GM13977 (cell line): ENCODE measurements at places on chromosomes 16 and 17.
A peak's percentile ranks its signal among the peaks of the same experiment; 100 is the strongest.

DNA sequence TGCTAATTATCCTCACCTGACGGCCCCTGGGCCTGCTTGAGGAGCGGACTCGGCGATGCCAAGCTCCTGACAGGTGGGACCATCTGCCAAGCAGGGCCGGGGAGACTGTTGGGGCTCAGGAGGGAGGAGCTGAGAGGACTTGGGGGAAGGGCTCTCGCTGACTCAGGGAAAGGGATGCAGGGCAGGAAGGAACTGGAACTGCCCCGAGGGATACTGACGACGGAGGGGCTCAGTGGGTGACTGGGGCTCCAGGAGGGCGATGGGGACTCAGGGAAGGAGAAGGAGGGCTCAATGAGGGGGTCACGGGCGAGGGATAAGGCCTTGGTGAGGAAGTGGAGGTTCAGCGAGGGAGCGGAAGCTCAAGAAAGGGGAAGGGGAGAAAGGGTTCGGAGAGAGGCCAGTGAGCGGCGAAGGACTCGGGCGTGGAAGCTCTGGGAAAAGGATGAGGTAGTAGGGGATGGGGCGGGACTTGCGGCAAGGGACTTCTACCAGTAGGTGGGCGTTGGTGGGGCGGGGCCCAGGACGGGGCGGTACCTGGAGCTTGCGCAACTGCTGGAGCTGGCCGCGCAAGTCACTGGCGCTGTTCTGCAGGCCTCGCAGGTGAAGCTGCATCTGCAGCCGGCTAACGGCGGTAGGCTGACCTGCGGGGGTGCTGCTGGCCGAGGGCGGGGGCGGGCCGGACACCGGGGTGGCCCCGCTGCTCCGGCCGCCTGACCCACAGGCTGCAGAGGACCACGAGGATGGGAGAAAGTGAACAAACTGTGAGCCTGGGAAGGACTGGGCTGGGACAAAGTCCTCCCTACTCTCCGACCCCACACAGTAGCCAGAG, 46.5 kb downstream of the SRCIN1 start:
- peak; percentile 96 for DNase-seq

GRCh38 chr16:27123795-27124409, 57.2 kb downstream of the C16orf82 start:
- no peak for DNase-seq

DNA sequence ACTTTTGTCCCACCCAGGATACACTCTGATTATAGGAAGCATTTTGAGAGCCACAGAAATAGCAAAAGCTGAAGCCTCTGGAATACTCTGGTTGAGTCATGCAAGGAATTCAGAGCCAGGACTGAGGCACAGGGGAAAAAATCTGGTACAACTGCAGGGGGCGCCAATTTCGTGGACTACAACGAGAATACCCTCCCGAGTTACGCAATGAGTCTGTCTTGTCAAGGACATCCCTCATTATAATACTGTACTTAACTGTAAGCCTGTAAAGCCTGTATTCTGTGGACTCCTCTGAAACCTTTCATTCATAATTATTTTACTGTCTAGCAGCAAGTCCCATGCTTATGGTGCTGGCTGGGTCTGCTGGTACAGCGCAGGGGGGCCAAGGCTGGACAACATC, 7.8 kb downstream of the HOXB1 start:
- DNase-seq = no peak

DNA sequence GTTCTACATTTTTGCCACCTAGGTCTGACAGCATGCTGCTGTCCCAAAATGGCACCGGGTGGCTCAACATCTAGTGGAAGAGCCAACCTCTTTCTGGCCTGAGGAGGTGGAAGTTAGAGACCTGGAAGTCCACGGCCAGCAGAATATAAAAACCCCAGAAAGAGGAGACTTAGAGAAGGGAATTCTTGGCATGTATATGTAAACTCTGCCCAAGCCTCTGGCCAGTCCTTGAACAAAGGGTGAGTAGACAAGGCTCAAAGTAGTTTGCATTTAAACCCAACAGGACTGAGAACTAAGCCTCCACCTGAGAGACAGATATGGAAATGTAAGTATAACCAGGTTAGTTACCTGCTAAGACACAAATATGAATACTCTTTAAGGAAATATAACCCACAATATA, 210.3 kb downstream of the GRIN2A start:
- DNase-seq = no peak

DNA sequence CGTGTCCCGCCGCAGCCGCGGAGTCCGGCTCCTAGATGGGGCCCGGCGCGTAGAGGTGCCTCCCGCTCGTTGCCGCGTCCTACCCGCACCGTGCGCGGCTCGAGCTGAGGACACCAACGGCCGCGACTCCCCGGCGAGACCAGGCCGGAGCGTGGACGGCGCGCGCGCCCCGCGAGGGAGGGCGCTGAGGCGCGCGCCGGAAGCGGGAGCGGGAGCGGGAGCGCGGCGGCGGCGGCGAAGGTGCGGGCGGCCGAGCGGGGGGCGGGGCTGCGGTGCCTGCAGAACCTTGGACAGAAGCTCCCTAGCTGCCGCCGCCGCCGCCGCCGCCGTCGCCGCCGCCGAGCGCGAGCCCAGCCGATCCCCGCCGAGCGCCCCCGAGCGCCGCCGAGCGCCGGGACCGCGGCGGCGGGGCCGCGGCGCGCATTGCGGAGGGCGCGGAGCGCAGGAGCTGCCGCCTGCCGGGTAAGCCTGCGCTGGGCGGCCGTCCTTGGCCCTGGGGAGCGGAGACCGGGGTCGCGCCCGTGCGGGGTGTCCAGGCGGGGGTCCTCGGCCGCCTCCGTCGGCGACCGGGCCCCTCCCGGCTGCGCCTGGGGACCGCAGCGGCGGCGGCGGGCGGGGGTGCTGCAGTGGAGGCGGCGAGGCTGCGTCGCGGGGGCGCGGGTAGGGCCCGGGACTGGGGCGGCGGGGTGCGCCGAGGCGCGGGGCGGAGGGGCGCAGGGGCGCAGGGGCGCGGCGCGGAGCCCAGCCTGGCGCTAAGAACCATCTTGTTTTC, at the start of gene CDK5R1:
CDK5R1 (plus strand) TSS at position 293 of the 772 bp plus-strand sequence. CDS start 628 bp downstream, outside the sequence.
- peak; percentile 91 for DNase-seq

GRCh38 chr17:29577001-29577370, 8.5 kb downstream of the TP53I13 start:
- DNase-seq = no peak

DNA sequence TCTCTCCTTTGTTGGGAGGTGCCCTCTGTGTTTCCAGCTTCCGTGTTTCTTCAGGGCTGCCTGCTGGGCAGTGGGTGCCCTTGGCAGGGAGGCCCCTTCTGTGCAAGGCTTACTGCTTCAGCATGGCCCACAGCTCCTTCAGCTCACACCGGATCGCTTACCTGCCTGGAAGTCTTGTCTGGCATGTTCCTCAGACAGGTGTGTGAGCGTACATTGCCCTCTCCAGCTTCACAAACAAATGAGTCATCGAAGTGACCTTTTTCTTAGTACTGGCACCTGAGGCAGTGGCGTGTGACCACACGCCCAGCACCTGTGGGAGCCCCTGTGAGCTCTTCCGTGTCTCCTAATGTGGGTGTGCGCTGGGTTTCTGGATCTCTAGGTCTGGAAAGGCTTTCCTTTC, 3.5 kb downstream of the RAB40C start:
- DNase-seq = no peak
